ENCODE measurements at places on chromosomes 13 and 19.
A peak's percentile ranks its signal among the peaks of the same experiment; 100 is the strongest.

DNA sequence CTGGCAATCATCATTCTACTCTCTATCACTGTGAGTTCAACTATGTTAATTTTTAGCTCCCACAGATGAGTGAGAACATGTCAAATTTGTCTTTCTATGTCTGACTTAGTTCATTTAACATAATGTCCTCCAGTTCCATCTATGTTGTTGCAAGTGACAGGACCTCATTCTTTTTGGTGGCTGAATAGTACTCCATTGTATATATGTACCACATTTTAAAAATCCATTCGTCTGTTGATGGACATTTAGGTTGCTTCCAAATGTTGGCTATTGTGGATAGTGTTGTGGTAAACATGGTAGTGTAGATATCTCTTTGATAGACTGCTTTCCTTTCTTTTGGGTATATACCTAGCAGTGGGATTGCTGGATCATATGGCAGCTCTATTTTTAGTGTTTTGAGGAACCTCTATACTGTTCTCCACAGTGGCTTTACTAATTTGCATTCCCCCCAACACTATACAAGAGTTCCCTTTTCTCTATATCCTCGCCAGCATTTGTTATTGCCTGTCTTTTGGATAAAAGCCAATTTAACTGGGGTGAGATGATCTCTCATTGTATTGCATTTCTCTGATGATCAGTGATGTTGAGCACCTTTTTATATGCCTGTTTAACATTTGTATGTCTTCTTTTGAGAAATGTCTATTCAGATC is 124.1 kb downstream of the PCCA start:
- DNase-seq = no peak

GRCh38 chr19:41595258-41595889 is 19.4 kb downstream of the CEACAM21 start:
- DNase-seq = peak; percentile 84

- DNase-seq = no peak
Observed at GRCh38 chr13:97417698-97418097, 16.3 kb upstream of the RAP2A start.

- no peak for DNase-seq
Observed at GRCh38 chr13:98997738-98998641, 20.1 kb upstream of the DOCK9 start.

- DNase-seq = no peak
Observed at GRCh38 chr13:71786875-71787274, 80.1 kb downstream of the DACH1 start.

DNA sequence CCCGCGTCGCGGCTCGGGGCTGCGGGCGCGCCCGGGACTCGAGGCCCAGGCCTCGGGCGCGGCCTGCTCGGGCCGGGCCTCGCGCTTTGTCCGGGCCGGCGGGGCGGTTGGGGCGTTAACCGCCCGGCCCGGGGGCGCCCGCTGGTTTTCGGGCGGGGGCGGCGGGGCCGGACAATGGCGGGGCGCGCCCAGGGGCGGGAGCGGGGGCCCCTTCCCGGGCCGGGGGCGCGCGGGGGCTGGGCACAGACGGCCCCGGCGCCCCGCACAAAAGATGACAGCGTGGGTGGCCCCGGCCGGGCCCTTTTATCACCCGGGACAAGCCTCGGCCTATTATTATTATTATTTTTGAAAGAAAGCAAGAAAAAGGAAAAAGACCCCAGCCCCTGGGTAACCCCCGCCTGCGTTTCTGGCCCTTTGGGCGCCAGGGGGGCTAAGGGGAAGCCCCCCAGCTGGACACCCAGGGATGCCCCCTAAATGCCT is 419 bp downstream of the KDM4B start:
- DNase-seq = no peak

- no peak for DNase-seq
Observed at GRCh38 chr13:109371066-109371465, 415.3 kb downstream of the IRS2 start.

All from NCI-H2029 (cell line).